Urinary bladder (tissue), 4 donors: ENCODE measurements at places on chromosomes 6 and 20.

DNA sequence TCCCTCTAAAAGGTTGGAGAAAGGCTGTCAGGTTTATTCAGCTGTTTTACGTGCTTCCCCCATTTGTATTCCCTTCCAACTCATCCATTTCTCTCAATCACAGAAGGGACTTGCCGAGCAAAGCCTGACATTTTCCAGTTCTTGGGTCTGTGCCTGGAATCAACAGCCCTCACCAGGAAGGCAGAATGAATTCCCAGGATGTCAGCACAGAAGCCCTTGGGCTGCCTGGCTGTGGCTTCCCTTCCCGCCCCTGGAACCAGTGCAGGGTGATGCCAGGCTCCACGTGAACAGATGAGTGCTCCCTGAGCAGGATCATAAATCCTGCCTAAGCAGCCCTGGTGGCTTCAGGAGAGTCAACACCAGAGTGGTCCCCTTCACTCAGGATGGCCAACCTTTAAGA lies 86.1 kb upstream of the CD83 start:
- no peak for DNase-seq

- no peak for DNase-seq
These were observed 49.4 kb downstream of the PSMG4 start for GRCh38 chr6:3308106-3308505.

- no peak for DNase-seq
These were observed 20.1 kb upstream of the UBE2V1 start for GRCh38 chr20:50133041-50133440.

GRCh38 chr6:2749969-2750600 lies 637 bp downstream of the MYLK4 start:
- peak; percentile 52 for DNase-seq

DNA sequence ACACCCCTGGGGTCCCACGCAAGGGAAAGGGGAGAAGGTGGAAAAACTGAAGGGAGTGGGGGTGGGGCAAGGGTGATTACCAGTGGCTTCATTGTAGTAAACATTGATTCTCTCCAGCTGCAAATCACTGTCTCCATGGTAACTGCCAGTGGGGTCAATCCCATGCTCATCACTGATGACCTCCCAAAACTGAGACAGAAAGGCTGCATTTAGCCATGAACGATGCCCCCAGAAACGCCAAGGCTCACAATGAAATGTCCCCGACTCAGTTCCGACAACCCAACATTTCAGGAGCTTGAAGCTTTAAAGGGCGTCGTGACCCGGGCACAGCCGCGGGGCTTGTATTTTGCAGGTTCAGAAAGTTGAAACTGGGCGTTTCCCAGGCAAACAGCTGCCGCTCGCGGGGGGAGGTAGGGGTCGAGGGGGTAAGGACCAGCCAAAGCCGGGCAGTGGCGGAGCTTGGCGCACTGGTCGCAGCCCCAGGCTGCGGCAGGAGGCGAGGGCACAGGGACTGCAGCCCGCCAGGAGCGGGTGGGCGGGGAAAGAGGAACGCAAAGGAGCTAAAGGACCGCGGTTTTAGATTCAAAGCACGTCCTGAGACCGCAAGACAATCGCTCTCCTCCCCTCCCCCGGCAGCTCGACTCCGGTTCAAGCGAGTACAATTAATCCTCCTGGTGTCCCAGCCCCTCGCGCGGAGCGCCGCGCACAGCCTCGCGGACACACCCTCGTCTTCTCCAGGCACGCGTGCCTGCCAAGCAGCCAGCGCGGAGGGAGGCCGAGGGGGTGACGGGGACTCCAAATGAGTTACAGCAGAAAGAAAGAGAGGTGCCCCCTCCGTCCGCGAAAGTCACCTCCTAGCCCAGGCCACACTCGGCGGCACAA lies 731 bp downstream of the TUBB2B start:
- DNase-seq: no peak

GRCh38 chr20:20192366-20192765 lies 140.0 kb downstream of the CFAP61 start:
- DNase-seq: no peak

- no peak for DNase-seq
These were observed 57.0 kb downstream of the MAP1LC3A start for GRCh38 chr20:34615477-34615876.

DNA sequence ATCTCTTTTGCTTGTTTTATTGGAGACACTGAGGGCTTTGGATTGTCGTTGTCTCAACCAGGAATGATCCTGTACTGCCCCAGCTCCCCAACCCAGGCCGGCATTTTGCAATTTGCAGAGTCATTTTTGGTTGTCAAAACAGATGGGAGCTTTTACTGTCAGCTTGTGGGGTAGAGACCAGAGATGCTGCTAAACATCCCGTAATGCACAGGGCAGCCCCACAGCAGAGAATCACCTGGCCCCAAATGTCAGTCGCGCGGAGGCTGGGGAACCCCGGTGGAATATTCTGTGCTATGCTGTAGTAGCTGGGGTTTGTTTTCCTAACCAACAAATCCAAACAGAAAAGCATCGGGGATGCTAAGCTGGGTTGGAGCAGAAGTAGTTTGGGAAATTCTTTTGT lies 99.7 kb downstream of the TSHZ2 start:
- no peak for DNase-seq

- peak; percentile 26 for DNase-seq
These were observed 191.4 kb upstream of the FAM83B start for GRCh38 chr6:54655162-54655561.

DNA sequence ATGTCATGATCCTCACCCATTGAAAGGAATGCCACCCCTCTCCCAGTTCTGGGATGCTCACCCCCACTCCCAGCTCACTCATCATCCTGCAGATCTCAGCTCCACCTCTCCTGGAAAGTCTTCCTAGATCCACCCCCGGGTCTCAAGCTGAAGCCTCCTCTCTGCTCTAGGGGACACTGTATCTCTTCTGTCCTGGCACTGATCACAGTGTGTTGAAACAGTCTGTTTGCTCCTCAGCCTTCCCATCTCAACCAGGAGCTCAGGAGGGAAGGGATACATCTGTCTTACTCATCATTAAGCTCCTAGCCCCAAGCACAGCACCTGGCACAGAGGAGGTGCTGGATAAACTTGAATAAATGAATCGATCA lies 80.1 kb downstream of the MRPL14 start:
- DNase-seq: no peak

DNA sequence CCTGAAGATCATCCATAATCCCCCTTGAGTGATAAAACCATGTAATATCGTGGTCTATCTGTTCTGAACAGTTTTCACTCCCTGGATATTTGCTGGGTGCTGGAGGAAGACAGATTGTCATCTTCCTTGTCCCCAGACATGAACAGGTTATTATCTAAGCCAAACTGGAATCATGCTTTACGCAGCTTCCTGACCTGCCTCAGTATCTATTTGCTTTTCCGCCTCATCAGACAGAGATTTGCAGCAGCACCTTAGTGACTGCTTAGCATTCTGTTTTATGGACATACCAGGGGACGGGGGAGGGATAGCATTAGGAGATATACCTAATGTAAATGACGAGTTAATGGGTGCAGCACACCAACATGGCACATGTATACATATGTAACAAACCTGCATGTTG lies 124.6 kb downstream of the SLC23A2 start:
- no peak for DNase-seq
